ENCODE measurements at places on chromosomes 4 and X.

- no peak for DNase-seq
Measured at GRCh38 chrX:54208531-54208930, 25.5 kb upstream of the FAM120C start.

DNA sequence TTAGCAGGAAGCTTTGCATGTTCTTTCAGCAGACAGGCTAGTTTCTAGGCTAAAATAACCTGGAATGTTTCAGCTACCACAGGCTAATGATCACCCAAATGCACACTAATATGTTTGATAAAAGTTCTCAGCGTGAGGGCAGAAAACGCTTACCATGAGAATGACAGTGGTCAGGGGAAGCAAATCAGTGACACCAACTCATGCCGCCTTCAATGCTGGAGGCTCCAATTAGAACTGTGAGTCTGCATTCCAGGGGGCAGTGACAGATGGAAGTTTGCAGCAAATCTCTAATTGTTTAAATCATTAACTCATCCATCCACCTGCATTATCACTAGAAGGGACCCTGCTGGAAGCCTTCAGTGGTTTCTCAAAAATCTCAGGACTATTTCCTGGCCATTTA lies 43.2 kb downstream of the ANOS1 start:
- DNase-seq = no peak

GRCh38 chr4:57051524-57051923 lies 58.7 kb downstream of the IGFBP7 start:
- DNase-seq = no peak

DNA sequence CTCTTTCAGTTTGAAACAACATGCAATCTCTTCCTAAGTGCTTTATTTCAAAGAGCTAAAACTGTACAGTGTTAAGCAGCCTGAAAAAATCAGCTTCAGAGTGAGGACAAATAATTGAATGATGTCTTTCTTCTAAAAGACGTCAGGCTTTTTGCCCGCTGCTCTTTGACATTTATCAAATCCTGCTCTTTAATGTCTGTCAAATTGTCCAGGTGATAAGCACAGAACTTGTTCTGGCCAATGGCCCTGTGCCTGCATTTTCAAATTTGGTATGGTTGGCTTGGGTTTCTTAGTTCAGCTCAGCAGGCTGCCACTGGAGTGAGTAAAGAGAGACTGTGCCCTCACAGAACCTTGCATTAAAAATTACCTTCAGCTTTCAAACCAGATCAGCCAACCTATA lies 712.9 kb upstream of the LCORL start:
- DNase-seq = no peak

DNA sequence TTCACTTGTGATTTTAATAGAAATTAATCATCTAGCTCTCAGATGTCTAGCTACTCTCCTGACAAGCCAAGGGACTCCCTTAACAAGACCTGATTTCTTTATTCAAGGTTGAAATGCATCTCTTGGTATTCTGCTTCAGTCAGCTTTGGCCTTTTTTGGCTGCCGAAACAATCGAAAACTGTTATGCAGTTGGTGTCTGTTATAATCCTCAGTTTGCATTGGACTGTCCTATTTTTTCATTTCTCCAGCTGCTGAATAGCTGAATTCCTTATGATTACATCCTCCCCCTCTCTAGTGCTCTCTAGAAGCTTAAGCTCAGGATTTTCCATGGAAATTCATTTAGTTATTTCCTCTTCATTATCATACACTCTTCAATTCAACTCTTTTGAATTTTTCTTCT lies 177.2 kb downstream of the TRIML1 start:
- DNase-seq = no peak

GRCh38 chrX:107729558-107730297 lies 45.9 kb downstream of the TSC22D3 start:
- DNase-seq = peak; percentile 84

GRCh38 chr4:152073351-152074087 lies 312.7 kb upstream of the GATB start:
- no peak for DNase-seq

DNA sequence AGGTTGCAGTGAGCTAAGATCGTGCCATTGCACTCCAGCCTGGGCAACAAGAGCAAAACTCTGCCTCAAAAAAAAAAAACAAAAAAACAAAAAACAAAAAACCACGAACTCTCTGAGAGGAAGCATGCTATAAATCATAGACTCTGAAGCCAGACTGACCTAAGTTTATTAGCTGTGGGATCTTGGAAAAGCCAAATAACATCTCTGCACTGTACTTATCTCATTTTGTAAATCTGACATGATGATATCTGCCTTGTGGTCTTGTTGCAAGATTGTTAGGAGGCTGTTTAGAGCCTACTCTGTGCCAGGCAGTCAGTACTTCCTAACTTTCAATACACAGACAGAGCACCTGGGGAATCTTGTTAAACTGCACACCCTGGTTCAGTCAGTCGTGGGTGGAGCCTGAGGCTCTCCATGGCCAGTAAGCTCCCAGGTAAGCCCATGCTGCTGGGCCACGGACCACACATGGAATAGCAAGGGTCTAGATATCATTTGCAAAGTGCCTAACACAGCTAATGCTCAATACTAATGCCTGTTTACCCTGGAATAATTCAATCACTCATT lies 107.6 kb upstream of the SMIM10 start:
- no peak for DNase-seq

DNA sequence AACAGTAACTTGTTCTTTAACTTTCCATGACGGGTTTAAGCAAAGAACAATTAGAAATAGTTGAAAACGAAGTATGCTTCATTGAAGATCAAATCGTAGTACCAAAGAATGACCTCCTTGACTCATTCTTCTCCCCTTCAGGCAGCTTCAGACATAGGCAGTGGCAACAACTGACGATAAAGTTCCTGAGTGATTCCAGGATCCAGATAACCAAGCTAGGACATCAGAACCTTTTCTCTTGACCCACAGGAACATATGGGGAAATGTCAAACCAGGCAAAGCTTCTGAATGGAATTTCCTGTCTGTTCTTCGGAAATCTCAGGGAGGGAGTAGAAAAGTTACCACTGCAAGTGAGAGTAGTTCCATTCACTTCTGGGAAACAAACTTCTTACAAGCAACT lies 74.2 kb downstream of the HS3ST1 start:
- no peak for DNase-seq

DNA sequence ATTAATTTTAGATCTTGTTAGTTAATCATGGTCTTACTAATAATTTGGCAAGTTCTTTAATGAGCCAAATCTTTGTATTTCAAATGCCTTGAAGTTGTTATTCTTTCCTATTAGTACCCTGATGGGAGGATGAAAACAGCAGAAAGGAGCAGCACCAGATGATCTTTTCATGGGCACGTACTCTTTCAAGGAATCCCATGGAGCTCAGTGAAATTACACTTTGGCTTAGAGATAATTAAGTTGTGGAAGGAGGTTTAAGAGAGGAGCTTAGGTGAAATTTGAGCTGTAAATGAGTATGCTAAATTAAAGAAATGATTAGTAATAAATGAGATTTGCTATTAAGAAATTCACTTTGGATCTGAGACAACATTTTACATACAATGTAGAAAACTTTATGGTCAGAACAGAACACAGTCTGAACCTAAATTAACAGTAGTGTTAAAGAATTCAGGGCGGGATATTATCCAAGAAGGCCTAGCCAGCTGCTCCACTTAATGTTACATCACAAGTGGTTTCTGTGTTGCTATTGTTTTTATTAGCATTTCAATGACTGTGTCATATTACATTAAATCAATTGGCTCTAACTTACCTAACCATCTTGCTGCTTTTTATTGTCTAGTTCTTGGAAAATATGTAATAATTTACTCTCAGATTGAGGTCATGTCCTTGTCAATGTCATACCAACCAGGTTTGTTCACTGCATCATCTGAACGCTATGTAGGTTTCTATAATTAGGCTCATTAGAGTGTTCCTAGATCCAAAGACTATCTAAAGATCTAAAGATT lies 3.9 kb downstream of the MTHFD2L start:
- no peak for DNase-seq

- DNase-seq = no peak
Measured at GRCh38 chrX:35728481-35728880, 69.7 kb upstream of the MAGEB16 start.

DNA sequence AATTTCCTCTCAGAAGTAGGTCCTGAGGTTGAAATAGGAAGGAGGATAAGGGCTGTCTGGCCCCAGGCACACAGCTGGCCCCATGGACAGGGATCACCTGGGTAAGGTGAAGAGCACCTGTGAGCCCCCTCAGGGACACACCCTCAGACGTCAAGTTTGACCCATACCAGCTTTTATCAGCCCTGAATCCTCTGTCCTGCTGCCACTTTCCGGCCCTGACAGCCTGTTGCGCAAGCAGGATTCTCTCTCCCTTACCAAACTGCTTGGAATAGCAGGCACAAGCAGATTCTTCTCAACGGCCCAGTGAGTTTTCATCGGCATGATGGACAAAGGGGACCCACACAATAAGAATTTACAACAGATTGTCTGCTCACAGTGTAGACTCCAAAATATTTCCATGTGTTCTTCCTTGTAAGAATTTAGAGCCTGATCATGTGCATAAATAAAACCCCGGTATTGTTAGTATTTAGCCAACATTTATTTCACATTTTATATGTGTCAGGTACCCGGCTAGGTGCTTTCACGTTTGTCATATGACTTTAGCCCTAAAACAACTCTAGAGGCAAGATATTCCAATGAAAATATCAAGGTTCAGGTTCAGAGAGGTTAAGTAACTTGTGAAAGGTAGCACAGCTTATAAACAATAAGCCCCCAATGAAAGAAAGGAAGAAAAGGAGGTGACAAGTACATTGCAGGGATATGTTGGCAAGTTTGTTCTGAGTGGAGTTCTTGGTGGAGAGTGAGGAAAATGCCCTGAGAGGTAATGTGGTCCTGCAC lies 107.2 kb upstream of the KIT start:
- DNase-seq = no peak

DNA sequence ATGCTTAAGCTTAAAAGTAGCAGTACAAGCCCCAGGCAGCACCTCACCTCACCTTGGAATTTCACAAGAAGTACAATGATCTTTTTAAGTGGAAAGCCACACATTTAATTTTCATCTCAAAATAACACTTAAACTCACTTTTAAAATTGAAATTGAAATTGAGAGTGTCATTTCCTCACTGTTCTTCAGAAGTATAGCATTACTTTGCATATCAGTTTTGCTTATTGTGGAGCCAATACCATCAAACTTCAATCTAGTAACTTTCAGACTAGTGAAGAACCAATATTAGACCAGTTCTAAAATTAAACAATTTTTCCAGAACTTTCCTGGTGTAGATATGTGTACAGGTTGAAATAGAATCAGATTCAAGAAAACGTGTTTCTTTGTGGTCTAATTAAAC lies 242.4 kb downstream of the NDST4 start:
- DNase-seq = no peak

- peak; percentile 86 for DNase-seq
Measured at GRCh38 chr4:6892190-6892908, 17.3 kb upstream of the TBC1D14 start.

- no peak for DNase-seq
Measured at GRCh38 chr4:115664285-115664684, 550.9 kb upstream of the NDST4 start.

DNA sequence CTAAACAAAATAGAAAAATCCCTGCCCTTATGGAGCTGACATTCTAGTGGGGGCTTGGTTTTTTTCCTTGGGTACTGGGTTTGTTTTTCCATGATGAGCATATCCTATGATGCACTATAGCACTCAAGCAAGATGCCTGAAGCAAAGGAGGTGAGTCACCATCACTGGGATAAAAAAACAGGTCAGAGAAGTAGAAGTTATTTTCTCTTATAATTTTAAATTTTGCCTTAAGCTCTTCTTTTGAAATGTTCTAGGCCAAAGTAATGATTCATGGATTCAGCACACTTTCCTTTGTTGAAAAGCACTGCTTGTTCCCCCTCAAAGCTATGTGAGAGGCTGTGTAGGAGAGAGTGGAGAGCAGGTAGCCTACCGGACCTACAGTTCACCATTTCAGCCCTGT lies 15.2 kb upstream of the CXCL2 start:
- DNase-seq = no peak

DNA sequence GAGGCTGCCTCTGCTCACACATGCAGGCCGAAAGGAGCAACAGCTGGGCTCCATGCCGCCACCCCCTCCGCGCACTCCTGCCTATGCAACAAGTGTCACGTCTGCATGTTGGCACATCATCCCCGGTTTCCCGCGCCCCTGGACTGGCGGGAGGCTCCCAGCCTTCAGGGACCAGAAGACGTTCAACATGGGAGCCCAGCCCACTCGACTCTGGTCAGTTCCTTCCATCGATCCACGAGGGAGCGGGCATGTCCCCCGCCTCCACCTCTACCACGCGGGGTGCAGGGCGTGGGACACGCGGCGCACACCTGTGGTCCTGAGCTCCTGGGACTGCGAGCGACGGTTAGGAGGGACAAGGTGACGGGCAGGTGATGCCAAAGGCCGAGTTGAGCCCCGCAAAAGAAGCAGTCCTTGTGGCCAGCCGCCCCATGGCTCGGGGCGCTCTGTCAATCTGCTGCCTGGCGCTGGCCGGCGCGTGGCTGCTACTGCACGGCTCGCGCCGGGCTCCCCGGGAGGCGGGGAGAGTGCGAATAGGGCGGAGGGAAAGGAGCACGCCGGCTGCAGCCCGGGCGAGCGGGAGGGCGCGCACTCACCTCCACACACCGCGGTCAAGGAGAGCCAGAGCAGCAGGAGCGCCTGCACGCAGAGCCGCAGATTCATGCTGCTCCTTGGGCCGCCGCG lies 645 bp downstream of the APLN start:
- DNase-seq = no peak

DNA sequence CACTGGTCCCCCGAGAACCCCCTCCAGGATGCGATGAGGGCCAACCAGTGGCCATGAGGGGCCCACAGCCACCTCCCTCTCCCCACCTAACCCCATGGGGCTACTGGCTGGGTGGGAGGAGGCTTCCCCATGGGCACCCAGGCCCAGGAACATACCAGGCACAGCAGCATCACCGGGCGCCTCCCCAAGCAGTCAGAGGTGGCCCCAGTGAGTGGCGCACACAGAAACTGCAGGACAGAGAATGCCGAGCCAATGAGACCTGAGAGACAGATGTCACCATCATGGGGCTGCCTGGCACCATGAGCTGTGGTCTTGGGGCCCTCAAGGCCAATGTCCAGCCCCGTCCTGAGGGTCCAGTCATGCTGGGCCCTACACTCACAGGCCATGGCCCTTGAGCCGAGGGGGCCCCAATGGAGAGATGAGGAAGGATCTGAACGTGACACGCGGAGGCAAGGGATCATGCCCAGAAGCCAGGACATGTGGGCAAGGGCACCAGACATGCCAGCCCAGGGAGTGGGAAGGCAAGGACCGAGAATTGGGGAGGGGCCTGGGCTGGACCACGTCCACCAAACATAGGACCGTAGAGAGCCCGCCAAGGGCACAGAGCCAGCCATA lies 30.1 kb downstream of the NOP14 start:
- peak; percentile 74 for DNase-seq

- DNase-seq = peak; percentile 78
Measured at GRCh38 chrX:154308108-154308946, 12.7 kb downstream of the TKTL1 start.

DNA sequence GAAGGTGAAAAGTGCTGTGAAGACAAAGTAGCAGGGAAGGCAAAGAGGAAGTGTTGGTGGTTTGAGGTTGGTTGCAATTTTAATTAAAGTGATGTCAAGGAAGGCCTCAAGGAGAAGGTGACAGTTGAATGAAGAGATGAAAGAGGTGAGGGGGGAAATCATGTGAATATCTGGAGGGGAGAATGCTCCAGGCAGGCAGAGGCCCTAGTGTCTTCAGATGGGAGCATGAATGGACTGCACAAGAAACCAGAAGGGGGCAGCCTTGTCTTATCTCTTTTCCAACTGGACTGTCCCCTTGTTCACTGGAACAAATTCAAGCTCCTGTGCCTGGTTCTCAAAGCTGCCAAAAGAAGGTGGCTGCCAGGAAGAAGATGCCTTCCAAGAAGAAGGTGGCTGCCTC lies 68.4 kb downstream of the MAOB start:
- DNase-seq = no peak

GRCh38 chr4:91471280-91471679 lies 832.5 kb upstream of the GRID2 start:
- no peak for DNase-seq

Data from cardiac septum (tissue), 1 donor.